Spleen (tissue), 13 donors: ENCODE measurements at places on chromosomes 5 and 9. TPM values are rescaled to one million over a fixed set of nuclear protein-coding genes. Genes with fewer than 3 reads are reported as not detected.

The VAV2 gene
- 39.2 TPM for total RNA-seq

The MLANA gene
- total RNA-seq: not detected

The PLAC8L1 gene
- total RNA-seq: not detected

The GZMA gene
- total RNA-seq: 22.0 TPM

The PARP8 gene
- 96.2 TPM for total RNA-seq

The FAM163B gene
- not detected for total RNA-seq

GRCh38 chr5:10272053-10272874 is 22.2 kb downstream of the CCT5 start:
- no peak for DNase-seq

DNA sequence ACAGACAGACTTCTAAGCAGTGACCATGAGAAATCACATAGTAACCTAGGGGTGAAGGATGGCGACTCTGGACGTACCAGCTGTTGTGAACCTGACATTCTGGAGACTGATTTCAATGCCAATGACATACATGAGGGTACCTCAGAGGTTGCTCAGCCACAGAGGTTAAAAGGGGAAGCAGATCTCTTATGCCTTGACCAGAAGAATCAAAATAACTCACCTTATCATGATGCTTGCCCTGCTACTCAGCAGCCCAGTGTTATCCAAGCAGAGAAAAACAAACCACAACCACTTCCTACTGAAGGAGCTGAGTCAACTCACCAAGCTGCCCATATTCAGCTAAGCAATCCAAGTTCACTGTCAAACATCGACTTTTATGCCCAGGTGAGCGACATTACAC is 38.0 kb upstream of the CCDC152 start:
- no peak for DNase-seq

GRCh38 chr5:88238732-88239131 is 29.9 kb downstream of the TMEM161B start:
- no peak for DNase-seq

GRCh38 chr5:149581192-149581861 is at the start of gene ARHGEF37:
Gene ARHGEF37 (plus strand): TSS chr5:149581498. CDS start chr5:149597770, 16,272 bp downstream.
- peak; percentile 86 for DNase-seq

DNA sequence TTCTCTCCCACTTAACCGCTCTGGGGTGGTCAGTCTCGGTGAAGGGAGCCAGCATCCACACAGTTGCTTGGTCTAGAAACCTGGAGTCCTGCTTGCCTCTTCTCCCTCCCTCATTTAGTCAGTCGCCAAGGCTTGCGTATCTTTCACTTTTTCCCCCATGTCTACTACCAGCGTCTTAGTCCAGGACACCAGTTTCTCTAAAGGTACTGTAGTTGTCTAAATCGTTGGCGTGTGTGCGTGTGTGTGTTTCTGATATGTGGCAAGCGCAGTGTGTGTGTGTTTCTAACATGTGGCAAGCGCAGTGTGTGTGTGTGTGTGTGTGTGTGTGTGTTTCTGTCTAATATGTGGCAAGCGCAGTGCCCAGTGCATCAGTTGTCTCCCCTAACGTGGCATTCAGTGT is 641 bp downstream of the ATP6V1G1 start:
- no peak for DNase-seq

DNA sequence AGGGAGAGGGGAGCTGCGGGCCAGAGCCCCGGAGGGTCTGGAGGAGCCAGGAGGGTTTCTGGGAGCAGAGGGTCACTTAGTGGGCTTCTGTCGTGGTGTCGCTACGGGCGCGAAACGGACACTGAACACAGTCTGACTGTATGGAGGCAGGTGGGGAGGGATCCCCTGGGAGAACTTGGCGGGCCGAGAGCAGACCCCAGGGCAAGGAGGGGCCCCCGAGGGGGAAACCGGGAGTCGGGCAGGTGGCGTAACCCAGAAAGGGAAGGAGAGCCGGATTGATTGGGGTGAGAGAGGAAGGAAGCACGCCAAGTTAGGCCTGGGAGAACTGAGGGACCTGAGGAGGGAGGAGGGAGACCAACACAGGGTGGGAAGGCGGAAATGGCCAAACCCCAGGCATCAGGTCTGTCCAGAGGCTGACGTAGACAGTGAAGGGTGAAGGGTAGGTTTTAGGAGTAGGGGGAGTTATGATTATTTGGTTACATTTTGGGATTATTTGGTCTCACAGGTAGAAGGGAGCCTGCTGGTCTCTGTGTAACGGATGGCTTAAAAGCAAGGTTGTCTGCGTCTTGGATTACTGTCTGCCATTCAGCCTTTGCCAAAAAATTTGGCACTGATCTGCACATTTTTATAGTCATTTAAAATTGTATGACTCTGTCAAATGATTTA is 3.3 kb upstream of the MSMP start:
- DNase-seq: no peak

DNA sequence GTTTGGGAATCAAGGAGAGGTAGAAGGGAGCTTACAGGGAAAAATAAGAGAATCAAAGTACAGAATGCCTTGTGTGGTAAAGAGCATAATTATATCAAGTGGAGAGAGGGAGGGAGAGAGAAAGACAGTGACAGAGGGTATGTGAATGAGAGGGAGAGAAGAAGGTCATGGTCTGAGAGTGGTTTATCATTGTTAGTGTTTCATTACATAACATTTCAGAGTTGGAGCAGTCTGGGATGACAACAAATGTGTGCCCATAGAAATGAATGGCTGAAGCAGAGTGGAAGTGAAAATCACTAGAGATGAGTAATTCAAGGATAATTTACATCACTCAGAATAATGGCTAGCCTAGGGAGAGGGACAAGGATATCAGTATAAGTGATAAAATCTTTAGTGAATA is 799.2 kb downstream of the TLE1 start:
- no peak for DNase-seq

DNA sequence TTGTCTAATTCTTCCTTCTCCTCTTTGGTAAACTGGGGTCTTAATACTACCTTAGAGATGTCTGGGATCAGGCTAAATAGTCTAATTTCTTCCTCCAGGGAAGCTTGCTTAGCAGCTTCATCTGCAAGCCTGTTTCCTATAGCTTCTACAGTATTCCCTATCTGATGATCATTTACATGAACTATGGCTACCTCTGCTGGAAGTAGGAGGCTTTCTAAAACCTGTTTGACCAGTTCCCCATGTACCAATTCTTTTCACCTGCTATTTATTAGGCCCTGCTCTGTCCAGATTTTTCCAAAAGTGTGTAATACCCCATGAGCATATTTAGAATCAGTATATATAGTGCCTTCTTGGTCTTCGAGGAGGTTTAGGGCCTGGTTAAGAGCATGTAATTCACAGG is 619.8 kb downstream of the HINT1 start:
- DNase-seq: no peak
